Activated naive CD8-positive, alpha-beta T cell treated with anti-CD3 and anti-CD28 coated beads for 36 hours (primary cell): ENCODE measurements at places on chromosomes 5 and 9. TPM values are rescaled to one million over a fixed set of nuclear protein-coding genes. Genes with fewer than 3 reads are reported as not detected.

GRCh38 chr5:107505763-107506534 lies 164.8 kb downstream of the EFNA5 start:
- DNase-seq: no peak

GRCh38 chr5:1123418-1124147 lies 11.7 kb upstream of the SLC12A7 start:
- no peak for DNase-seq

DNA sequence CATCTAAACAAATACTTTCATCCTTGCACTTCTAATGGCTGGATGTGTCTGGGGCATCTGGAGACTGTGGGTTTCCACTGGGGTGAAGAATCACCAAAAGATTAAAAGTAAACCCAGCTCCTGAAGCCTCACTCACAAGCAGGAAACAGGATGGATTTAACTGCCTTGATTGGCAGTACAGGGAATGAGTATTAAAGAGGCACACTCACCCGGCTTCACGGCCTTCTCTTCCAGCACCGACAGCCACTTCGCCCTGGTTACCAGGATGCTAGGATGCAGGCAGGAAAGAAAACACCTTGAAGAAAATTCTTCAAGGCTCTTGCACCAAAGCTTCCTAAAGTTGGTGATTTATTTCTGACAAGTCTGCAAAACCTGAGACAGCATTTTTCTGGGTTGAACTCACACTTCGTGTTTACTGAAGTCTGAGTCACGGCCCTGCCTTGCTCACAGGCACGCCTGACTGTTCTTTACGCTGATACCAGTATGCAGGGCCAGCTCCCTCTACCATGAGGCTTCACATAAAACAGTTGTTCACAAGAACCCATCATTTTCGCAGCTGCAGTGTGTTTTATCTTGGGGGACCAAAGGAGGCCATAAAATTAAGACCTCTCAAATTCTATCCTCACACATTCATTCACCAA lies 56.5 kb upstream of the ZNF354A start:
- no peak for DNase-seq

- no peak for DNase-seq
Observed at GRCh38 chr9:105392531-105392930, 55.3 kb upstream of the FSD1L start.

DNA sequence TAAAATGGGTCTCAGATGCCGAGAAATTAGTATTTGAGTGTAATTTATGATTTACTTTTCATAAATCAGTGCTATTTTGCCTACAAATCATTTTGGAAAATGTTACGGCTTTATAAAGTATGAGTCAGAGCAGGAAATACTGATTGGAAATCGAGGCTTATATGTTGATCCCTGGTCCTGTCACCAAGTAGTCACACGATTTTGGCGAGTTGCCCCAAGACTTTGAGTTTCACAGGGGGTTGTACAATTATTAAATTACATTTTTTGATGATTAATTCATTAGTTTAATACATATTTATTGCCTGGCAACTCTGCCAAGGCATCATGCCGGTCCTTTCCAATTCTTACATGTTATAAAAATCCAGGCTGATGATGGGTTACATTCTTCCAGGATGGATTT lies 443.9 kb upstream of the KLF4 start:
- DNase-seq: no peak

- DNase-seq: no peak
Observed at GRCh38 chr5:134463991-134464760, 52.5 kb upstream of the CDKN2AIPNL start.

- no peak for DNase-seq
Observed at GRCh38 chr5:181053488-181054121, 13.5 kb downstream of the BTNL9 start.

Gene FCN2
- not detected for total RNA-seq

Gene ORM1
- total RNA-seq: not detected

Gene SLC25A2
- not detected for total RNA-seq
